ENCODE measurements at places on chromosomes 12 and 14. TPM values are rescaled to one million over a fixed set of nuclear protein-coding genes. Genes with fewer than 3 reads are reported as not detected.

Gene CPNE6
- 3.4 TPM for polyA plus RNA-seq

Gene CEBPE
- not detected for polyA plus RNA-seq

Gene SMOC1
- 1.2 TPM for polyA plus RNA-seq

Gene PROX2
- polyA plus RNA-seq = not detected

Gene TMEM63C
- polyA plus RNA-seq = 0.84 TPM

Gene FOXM1
- 1.3 TPM for polyA plus RNA-seq

Gene SLC11A2
- polyA plus RNA-seq = 22.3 TPM

Gene SLC16A7
- 6.4 TPM for polyA plus RNA-seq

DNA sequence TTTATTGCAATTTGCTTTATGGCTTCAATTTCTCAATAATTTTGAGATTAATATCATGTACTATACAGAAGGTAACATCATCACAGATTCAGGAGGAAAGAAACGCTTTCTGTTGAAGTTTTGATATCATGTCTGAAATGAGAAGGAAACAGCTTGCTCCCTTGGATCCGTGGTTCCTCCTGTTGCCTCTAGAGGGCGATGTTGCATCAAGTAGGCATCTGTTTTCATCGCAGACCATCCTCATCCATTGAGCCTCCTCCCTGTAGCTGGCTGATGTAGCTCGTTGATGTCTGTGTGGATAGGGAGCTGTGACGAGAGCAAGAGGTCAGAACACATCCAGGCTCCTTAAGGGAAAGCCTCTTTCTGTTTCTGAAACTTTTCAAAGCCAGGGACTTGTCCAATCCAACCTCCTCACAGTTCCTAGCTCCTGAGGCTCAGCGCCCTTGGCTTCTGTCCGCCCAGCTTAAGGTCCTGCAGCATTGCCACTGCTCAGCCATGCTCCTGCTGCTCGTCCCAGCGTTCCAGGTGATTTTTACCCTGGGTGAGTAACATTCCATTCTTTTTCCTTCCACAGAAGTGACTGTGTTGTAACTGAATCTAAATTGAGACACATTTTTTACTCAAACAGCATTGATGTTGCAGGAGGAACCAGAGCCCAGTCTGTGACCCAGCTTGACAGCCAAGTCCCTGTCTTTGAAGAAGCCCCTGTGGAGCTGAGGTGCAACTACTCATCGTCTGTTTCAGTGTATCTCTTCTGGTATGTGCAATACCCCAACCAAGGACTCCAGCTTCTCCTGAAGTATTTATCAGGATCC lies 304.8 kb upstream of the OR4E1 start:
- no peak for DNase-seq

DNA sequence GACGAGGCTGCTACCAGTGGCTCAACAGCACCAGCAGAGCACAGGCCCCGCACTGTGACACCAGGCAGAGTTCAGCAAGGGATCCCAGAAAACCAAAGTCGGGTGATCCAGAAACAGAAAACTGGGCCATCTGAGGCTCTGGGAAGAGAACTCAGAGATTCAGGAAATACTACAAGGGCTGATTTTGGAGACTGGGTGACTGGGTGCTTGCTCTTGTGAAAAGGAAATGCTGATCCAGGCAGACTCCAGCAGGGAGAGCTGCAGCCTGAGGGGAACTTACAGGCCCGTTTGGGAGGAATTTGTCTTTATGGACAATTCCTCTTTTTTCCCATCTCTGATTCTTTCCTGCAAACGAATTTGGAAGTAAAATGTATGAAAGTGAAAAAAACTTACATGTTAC lies 28.2 kb downstream of the FOXN3 start:
- no peak for DNase-seq

DNA sequence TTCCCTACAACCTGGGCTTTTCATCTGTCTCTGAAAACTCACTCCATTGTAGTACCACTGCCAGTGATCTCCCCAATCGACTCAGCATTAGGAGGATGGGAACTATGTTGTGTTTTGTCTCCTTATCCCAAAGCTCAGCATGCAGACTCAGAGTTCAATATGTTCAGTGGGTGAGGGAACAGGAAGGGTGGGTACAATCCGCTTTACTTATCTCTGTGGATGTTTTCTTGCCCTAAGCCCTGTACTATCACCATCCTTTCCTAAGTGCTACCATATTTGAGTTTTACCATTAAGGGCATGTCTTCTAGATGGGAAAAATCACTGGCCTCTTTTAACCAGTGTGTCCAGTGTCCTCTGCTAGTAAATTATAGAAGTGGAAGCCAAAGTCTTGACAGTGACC lies 107.1 kb downstream of the PPM1H start:
- no peak for DNase-seq

- no peak for DNase-seq
Observed at GRCh38 chr12:10624605-10625004, 11.2 kb upstream of the MAGOHB start.

DNA sequence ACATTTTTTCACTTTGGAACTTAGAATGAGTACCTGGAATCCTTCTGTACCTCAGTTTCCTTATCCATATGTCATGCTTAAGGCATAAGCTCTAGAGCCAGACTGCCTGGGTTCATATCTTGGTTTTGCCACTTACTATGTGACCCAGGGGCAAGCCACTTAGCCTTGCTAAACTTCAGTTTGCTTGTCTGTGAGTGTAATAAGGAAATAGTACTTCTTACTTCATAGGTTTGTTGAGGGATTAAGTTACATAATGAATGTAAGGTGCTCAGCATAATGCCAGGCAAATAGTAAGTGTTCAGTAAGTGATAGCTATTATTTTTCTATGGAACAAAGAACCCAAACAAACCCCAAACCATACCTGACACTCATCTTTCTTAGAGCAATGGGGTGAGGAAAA lies 225.1 kb downstream of the BCAT1 start:
- no peak for DNase-seq

GRCh38 chr14:32300136-32300535 lies 29.0 kb upstream of the AKAP6 start:
- no peak for DNase-seq

- DNase-seq = no peak
Observed at GRCh38 chr12:119354172-119354571, 19.6 kb downstream of the CCDC60 start.

DNA sequence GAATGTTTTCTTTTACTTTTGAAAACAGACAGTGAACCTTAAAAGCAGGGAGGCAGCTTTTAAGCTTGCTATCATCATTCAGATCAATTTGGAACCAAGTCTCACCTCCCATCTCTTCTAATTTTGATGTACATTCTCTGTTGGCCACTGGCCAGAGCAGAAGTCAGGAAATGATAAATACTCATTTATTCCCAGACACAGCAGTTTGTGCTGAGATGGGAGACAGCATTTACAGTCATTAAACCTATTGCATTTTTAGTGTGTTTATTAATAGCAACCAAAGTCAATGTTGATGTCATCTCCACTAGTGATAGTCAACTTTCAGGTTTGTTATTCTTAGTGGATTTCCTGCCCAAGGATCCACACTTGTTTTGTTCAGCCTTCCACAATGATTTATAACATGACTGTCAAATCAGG lies 320.0 kb upstream of the ATP2B1 start:
- DNase-seq = no peak

- no peak for DNase-seq
Observed at GRCh38 chr12:54459355-54459754, 14.0 kb downstream of the GTSF1 start.

- DNase-seq = no peak
Observed at GRCh38 chr14:36996133-36996856, 176.1 kb downstream of the SLC25A21 start.

DNA sequence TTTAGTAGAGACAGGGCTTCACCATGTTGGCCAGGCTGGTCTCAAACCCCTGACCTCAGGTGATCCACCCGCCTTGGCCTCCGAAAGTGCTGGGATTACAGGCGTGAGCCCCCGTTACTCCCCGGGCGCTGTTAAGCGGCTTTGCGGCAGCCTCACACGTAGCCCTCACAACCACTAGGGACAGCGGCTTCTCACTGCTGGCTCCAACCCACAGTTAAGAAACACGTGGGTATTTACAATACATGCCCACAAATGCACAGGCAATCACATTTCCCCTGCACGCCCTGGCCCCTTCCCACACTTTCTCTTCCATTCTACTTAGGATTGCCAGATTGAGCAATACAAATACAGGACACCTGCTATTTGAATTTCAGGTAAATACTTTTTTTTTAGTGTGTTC lies 37.0 kb upstream of the EIF5 start:
- DNase-seq = no peak
